Activated CD4-positive, alpha-beta T cell treated with anti-CD3 and anti-CD28 coated beads, Interleukin-2, amount 50 U/mL, for 4 hours (primary cell): ENCODE measurements at places on chromosomes 2 and 18.

DNA sequence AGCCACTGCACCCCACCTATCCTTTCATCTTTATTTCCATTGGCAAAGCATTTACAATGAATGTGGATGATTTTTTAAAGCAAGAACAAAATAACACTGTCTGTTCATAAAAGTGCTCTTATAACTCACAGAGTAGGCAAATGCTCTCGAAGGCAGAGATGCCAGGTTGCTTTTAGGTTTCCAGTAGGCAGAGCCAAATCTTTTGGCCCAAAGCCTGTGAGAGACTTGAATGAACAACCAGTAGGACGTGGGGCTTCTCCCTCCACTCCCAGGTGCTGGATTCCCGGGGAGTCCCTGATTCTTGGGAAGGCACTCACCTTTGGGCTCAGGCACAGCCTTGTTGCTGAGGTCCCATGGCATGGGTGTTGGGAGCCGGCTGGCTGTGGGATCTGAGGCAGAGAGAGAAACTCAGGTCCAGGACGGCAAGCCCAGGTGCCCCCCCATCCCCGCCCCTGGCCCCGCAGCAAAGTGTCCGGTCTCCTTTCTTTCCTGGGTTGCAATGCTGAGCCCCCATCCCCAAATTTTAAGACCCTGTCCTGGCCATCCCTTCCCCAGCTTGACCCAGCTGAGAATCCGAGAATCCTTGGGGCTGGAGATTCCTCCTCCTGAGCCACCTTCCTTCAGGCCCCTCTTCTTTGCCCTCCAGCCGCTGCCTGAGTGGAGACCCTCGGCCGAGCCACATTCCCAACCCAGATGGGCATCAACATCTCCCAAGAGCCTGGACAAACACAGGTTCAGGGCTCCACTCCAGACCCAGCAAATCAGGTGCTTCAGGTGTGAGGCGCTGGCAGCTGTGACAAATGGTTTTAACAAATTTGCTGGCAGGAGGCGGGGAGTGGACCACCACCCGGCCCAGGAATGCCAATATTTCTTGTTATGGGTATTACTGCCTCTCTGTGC, 5.8 kb downstream of the NEURL3 start:
- DNase-seq: no peak

DNA sequence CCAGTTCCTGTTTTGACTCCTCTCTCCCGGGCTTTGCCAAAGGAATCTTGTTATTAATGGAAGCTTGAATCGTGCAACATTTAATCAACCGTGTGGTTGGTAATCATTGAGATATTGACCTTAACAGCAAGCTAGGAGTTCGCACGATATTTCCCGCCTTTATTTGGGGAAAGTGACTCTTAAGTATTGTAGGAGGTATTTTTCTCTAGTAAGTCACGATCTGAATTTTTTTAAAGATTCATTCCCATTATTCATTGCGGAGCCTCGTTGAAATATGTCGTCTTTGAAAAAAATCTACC, 663 bp downstream of the NUP35 start:
- DNase-seq: no peak

- no peak for DNase-seq
Observed at GRCh38 chr2:200788121-200788718, 23.5 kb upstream of the BZW1 start.

DNA sequence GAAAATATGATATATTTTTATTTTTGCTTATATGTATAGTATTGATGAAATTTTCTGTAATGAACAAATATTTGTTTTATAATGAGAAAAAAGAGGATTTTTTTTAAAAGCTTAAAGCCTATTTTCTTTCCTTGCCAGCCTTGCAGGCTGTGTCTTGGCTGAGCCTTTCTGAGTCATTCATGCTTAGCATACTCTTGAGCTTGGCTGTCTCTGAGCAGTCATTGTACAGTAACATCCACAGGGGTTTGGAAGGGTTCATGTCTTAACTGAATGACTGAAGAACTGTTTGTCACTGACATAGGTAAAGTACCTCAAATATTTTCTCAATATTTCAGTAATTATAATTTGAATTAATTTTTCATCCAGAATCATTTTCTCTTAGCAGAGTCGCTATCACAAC, 49.3 kb downstream of the GPR39 start:
- no peak for DNase-seq

- no peak for DNase-seq
Observed at GRCh38 chr18:48413342-48413741, 4.2 kb upstream of the ZBTB7C start.

GRCh38 chr2:180597179-180597578, 383.2 kb upstream of the UBE2E3 start:
- DNase-seq: no peak
